ENCODE measurements at places on chromosomes 12 and 14. TPM values are rescaled to one million over a fixed set of nuclear protein-coding genes. Genes with fewer than 3 reads are reported as not detected.

TBX5 gene
- 5.5 TPM for total RNA-seq

CLEC2A gene
- not detected for total RNA-seq

MUCL1 gene
- not detected for total RNA-seq

APOF gene
- not detected for total RNA-seq

TC2N gene
- total RNA-seq = 0.39 TPM

Data from articular chondrocyte of knee joint (primary cell).